ENCODE measurements at places on chromosomes 3 and 15.

DNA sequence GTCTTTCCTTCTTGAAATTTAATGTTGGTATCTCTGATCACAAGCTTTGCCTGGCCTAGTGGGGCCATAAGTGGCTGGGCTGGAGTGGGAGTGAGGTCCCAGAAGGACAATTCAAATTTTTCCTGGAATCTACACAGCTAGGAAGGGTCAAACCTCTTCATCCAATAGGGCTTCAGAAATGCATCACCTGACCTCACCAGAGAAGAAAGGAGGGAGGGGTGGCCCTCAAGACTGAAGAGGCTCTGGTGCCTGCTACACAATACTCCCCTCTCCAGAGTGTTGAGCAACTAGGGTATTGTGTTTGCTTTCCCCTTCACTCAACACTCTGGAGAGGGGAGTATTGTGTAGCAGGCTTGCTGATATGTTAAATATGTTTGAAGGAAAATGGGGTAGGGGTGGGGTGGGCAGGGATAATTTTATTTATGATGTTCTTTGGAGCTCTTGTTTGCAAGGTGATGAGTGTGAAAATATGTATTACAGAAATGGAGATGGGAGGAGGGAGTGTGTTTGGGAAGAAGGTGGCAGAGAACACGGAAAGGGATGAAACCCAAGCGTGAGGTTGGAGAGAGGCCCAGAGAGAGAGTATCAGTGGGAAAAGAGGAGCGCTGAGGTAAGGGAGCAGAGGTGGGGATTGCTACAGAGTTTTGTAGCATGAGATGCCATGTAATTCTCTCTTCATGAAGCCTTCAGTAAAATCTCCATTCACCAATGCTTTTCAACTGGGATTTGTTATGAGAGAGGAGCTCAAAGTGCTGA lies 5.7 kb upstream of the KLHL24 start:
- DNase-seq: no peak

DNA sequence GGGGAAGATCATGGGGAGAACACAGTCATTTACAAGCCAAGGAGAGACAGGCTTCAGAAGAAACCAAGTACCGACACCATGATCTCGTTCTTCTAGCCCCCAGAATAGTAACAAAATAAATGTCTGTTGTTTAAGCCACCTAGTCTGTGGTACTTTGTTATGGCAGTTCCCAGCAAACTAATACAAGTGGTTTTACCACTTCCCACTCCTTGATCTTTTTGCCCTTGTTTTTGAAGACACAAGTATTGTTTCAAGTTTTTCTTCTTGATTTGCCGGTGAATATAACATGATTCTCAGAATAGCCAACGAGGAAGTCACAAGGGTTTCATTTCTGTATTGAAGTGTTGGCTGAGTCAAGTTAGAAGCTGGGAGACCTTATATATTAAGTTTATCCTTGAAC lies 220.3 kb downstream of the SOX2 start:
- no peak for DNase-seq

DNA sequence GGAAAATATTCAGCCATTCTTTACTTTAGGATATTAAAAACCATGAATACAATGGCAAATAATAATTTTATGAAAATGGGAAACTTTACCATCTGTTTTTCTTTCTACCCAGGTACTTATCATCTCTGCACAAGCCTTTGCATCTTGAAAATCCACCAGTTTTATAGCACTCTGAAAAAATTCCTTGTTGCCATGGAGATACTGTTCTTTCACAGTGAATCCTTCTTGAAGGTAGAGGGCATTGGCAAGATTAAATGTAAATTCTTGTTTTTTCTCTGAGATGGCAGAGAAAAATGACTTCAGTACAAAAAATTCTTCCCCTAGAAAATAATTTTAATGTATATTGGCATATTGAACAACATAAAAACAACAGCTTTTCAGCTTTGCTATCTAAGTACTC lies 6.9 kb downstream of the SERPINI2 start:
- DNase-seq: no peak

DNA sequence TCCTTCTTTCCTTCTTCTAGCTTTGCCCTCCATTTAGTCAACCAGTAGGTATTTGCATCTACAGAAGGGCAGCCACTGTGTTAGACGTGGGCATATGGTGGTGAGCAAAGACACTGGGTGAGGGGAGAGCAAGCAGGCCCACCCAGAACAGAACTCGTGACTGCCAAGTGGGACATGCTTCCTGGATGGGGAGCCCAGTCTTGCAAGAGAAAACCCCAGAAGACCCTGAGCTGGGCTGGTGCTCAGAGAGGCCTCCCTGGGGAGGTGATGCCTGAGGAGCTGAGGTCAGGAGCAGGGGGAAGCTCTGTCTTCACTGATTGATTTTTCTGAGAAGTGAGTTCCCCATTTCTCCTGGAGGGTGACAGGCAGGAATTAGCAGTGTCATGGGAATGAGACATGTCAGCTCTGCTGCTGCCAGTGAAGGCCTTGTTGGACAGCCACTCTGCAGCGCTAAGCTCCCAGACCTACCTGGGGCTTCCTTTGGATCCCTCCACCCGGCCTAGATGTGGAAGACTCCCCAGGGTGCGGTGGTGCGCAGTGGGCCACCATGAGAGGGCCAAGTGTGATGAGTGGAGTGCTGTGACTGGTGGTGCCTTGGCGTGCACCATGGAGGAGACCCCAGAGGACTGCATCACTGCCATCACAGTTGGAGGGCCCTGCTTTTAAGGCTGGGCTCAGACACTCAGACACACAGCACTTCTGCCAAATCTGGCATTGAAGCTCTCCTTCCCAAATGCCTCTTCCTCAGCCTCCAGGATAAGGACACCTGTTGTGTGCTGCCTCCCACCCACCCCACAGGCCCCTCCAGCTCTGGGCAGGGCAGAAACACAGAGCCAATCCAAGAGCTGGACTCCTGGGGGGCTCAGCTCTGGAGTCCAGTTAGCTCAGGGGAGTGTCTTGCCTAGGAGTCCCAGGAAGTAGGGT lies 40.0 kb upstream of the TOPBP1 start:
- DNase-seq: no peak

DNA sequence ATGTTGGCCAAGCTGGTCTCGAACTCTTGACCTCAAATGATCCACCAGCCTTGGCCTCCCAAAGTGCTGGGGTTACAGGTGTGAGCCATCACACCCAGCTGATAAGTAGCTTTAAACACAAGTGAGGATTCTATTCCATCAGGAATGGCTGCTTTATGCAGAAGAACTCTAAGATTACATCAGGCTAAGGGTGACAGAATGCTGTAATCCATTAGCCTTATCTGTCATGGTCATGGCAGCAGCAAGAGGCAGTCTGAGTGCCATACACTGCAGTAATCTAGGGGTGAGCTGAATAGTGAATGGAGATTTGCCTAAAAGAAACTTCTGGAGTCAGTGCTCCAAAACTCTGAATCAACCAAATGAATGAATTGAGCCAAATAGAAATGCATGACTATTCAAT lies 39.6 kb downstream of the LIPC start:
- no peak for DNase-seq

GRCh38 chr3:185406121-185406620 lies 43.2 kb downstream of the MAP3K13 start:
- DNase-seq: no peak

GRCh38 chr3:152497457-152497856 lies 228.7 kb downstream of the MBNL1 start:
- no peak for DNase-seq

- DNase-seq: no peak
Observed at GRCh38 chr3:150073031-150073430, 102.3 kb upstream of the PFN2 start.

DNA sequence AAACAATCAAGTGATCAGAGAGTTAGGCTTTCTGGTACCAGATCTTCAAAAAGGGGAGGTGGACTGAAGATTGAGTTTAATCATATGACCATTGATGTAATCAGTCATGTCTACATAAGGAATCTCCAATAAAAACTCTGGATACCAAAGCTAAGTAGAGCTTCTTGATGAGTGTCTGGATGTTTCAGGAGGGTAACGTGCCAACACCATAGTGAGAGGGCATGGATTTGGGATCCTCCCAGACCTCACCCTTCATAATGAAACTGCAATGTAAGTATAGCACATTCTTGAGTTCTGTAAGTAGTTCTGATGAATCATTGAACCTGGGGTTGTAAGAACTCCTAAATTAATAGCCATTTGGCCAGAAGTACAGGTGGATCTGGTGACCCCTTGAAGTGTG lies 21.3 kb downstream of the PGPEP1L start:
- no peak for DNase-seq

GRCh38 chr3:58627570-58627885 lies 39.0 kb downstream of the FAM3D start:
- DNase-seq: no peak

- no peak for DNase-seq
Observed at GRCh38 chr3:64387688-64388087, 162.4 kb upstream of the PRICKLE2 start.

GRCh38 chr15:76468722-76469121 lies 132.1 kb downstream of the ISL2 start:
- no peak for DNase-seq

DNA sequence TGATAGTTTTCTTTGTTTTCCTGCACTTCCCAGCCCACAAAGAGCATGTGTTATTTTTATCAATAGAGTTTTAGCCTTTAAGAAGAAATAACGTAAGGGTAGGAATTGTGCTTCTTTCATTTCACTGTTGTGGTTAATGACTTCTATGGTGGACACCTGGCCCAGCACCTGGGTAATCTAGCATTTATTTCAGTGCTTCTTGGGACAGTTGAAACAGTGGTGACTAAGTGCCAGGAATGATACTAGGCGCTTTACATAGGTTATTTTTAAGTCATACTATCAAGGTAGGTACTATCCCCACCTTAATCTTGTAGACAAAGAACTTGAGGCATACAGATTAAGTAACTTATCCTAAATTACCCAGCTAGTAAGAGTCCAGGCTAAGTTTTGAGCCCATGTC lies 243.8 kb downstream of the SOX2 start:
- no peak for DNase-seq

- DNase-seq: no peak
Observed at GRCh38 chr15:43412096-43412495, 41.2 kb downstream of the TUBGCP4 start.

DNA sequence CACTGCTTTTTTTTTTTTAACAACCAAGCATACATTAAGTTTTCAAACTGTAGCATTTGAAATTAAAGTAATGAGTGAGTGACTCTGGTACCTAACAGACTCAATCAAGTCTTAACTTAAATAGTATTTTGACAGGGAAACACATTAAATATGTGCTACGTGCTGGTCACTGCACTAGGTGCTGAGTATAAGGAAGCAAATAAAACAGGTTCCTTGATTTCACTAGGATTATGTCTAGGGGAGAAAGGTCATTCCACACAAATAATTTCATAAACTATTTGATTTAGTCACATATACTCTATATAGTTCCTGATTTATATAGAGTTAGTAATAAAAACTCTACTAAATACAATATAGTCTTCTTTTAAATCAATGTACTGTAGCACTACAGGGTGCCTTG lies 89.4 kb downstream of the SUCLG2 start:
- no peak for DNase-seq

- no peak for DNase-seq
Observed at GRCh38 chr3:138078096-138078495, 37.3 kb downstream of the DZIP1L start.

DNA sequence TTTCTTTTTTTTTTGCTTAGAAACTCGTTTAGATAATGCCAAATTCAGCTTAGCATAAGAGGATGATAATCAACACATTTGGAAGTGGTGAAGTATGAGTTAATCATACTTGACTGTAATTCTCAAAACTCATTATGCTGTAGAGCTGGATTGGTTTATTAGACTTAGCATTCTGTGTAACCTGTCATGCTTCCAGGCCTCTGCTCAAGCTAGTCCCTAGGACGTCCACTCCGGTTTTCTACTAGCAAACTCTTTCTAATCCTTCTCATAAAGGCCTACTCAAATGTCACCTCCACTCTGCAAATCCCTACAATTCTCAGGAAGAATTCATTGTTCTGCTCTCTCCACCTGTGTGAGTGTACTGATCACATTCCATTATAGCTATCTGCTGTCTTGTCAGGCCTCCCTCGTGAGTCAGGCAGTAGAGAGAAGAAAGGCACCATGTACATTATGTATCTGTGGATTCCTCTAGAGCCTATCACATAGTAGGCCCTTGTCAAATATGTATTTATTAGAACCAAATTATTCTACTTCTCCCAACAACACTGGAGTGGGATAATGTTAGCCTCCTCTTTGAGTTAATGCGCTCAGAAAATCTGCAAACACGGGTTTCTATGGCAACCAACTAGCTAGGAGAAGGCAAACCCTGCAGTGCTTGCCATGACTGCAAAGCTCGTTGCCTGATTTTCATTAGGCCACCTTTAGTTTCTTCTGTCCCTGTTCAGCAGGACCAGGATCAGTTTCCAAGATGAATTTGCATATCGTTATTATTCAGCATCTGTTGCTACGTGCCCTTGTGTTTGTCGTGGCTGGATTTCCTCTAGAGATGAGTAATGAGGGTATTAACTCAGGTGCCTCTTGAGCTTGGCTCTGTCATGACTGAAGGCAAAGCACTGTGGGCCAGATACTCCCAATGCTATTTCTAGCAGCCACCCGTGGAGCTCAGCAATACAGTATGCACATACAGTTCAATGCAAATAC lies 30.7 kb downstream of the ATP13A5 start:
- no peak for DNase-seq

All from stimulated activated CD8-positive, alpha-beta memory T cell treated with anti-CD3 and anti-CD28 coated beads, Interleukin-7, amount 100 ng/mL, for 4 hours (primary cell).